ENCODE measurements at places on chromosomes 2 and 18. TPM values are rescaled to one million over a fixed set of nuclear protein-coding genes. Genes with fewer than 3 reads are reported as not detected.

DNA sequence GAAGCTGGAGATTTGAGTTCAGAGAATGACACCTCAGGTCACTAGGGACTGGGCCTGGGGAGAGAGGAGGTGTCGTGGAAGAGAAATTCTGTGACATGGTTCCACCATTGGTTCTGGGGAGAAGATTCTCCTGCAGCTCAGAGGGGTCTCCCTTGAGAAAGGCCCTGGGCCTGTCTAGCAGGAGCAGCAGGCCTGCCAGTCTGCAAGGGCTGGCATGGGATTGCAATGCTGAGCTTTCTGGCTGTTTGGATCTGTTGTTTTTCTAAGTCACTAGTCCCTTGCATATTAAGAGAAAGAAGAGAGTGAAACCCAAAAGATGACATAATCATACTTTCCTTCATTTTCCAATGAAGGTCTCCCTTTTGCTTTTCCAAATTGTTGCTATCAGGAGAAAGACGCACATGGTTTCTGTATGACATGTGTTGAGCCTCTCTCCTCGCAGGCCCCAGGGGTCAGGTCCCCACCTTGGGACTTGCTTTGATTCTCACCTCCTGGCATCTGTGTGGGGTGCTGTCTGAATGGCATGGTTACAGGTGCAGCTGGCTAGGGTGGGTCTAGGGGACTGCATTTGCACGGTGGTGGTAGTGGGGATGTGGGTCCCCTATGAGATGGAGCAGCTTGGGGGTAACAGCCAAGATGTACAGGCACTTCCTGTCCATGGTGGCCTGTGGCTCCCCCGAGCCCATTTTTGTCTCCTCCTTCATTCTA, 117.8 kb downstream of the GLI2 start:
- no peak for DNase-seq

Gene RNU2-63P
- not detected for total RNA-seq

- no peak for DNase-seq
These were observed 33.7 kb downstream of the YES1 start for GRCh38 chr18:778194-778927.

Gene IL36RN
- not detected for total RNA-seq

Gene ASB18
- total RNA-seq = 0.78 TPM

DNA sequence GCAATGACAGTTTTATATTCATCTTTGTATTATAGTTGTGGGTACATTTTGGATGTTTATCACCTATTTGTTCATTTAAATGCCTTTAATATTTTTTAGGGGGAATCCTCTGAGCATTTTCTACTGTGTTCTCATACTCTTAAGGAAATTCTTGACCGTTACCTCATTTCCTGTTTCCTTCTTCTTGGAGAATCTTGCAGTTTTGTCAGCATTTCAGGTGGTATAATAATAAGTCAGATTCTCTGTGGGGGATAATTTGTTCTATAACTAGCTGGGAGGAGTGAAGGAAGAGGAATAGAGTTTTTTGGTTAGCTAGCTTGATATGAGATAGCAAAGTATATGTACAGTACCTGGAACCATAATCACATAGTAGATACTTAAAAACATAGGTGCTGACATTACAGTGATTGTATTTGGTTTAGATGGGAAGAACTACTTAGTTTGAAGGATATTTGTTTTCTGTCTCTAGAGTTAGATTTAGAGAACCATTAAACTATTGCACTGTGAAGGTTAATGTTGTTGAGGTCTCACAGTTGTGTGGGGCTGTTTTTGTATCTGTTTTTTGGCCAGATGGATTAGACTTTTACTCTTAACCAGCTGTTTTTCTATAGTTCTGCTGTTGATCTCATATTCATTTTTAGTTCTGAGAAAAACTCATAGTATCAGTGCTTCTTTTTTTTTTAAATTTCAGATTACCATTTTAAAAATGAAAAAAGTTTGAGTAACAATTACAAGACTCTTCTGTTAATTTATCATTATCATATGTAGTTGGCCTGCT, 14.2 kb downstream of the MTX2 start:
- DNase-seq = no peak

Gene TMEM18
- 19.8 TPM for total RNA-seq

Gene TUBA4B
- not detected for total RNA-seq

DNA sequence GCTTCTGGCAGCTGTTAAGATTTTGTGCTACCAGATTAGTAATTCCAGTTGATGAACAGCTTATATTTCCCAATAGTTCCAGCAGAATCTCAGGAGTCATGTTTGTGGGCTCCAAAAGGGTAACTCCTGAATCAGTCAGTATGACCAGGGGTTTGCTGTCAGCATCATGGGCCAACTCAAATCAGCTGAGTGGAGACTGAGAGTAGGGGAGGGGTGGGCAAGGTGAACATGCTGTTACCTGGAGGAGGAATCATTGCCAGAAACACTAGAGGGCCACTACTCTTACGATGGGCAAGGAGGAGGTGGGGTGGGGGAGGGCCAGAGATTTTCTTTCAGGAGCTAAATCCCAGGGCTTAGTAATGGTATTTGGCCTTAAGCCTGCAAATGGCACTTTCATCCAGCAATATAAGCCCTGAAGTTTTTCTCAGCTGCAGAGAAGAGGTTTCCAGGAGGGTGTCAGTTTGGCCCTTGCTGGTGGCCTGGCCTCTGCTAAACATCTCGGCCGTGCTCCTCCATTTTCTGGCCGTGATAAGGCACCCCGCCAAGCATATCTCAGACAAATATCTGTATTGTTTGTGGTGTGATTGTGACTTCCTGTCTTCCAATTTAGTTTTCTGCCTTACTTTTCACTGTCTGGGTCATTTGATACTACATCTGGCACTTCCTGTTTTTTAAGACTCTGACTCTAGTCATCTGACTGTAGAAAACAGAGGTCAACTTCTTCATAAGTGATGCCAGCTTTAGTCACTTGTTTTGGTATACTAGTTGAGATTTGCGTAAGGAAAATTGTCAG, 120.5 kb upstream of the CXCR4 start:
- DNase-seq = no peak

DNA sequence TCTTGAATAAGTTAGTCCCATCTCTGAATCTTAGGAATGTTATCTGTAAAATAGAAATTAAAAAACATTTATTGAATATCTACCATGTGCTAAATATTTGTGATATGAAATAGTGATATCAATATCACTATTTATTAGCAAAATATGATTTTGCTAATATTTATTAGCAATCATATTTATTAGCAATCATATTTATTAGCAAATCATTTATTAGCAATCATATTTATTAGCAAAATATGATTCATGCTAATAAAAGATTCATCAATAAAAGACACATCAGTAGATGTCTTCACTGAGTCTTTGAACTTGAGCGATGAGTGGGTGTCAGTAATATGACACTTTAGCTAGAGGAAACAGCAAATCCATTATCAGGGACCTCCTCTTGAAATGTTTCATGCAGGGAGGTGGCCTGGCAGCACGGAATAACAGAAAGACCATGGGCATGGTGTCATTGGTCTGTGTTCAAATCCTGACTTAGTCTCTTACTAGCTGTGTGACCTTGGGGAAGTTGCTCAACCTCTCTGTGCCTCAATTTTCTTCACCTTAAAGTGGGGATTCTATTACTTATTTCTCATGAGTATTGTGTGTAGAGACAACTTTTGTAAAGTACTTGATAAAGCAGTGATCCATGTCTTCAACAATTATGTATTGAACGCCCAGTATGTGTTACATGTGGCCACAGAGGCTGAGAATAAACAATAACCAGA, 456.2 kb upstream of the MEX3C start:
- no peak for DNase-seq

- no peak for DNase-seq
These were observed 29.8 kb upstream of the TMEM214 start for GRCh38 chr2:27003007-27003406.

Gene DRC1
- total RNA-seq = 5.6 TPM

DNA sequence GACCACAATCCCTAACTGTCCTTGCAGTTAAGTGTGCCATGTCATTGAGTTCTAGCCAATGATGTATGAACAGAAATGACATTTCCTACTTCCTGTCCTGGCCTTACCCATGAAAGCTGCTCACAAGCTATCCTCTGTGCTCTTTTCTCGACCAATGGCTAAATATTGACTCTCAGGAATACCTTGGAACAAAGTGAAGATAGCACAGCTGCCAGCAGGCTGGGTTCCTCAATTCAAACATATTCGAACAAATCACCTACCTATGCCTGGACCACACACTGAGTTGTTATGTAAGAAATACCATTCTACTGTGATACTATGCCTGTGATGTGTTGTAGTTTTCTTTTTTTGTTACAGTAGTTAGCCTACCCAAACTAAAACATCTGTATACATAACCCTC, 65.1 kb downstream of the GAREM1 start:
- DNase-seq = no peak

DNA sequence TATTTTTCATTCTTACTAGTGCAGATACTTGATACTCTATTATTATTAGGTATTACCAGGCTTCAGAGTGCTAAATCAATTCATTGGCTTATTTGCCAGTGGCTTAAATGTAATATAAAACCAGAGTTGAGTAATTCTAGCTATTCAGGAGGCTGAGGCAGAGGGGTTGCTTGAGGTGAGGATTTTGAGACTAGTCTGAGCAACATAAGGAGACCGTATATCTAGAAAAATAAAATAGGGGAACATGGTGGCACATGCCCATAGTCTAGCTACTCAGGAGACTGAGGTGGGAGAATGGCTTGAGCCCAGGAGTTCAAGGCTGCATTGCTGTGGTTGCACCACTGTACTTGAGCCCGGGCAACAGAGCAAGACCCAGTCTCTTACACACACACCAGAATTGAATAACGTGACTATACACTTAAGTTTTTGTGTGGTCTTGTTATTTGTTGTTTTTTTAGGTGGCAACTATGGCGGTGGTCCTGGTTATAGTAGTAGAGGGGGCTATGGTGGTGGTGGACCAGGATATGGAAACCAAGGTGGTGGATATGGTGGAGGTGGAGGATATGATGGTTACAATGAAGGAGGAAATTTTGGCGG, 4.8 kb downstream of the HNRNPA3 start:
- DNase-seq = no peak
